T-helper 1 cell (primary cell): ENCODE measurements at places on chromosomes 5 and 9.

- no peak for DNase-seq
Measured at GRCh38 chr5:146703499-146703898, 175.1 kb downstream of the PPP2R2B start.

DNA sequence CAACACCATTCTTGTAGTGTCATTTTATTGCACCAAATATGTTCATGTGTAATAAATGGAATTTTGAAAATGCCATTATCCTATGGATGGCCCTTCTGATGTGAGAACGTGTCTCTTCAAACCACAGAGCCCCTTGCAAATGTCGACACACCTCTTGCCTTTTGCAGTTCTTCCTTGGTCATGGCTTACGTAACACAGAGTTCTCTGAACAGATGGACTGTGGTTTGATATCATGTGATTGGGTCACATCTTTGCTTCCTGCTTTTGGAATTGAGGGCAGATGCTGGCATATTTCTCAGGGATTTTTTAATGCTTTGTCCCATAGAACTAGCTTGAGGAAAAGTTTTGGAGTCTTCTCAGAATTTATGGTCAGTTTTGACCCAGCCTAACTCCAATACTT, 4.6 kb downstream of the TGFBR1 start:
- no peak for DNase-seq

DNA sequence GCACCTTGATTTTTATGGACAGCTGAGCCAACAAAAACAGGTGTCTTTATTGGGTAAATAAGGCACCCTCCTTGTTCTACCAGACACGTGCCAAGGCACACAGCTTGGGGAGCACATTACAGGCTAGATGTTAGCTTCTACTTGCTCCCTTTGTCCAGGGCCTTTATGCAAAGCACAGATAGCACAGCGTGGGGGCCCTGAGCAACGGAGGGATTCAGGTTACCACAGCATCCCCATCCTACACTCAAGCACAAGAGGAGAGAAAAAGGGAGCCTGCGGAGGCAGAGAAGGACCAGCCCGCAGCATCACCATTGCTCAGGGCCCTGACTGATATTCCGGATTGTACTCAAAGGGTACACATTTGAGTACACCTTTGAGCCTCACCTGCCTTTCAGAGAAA, 181.7 kb upstream of the KIF2A start:
- DNase-seq, result no peak

DNA sequence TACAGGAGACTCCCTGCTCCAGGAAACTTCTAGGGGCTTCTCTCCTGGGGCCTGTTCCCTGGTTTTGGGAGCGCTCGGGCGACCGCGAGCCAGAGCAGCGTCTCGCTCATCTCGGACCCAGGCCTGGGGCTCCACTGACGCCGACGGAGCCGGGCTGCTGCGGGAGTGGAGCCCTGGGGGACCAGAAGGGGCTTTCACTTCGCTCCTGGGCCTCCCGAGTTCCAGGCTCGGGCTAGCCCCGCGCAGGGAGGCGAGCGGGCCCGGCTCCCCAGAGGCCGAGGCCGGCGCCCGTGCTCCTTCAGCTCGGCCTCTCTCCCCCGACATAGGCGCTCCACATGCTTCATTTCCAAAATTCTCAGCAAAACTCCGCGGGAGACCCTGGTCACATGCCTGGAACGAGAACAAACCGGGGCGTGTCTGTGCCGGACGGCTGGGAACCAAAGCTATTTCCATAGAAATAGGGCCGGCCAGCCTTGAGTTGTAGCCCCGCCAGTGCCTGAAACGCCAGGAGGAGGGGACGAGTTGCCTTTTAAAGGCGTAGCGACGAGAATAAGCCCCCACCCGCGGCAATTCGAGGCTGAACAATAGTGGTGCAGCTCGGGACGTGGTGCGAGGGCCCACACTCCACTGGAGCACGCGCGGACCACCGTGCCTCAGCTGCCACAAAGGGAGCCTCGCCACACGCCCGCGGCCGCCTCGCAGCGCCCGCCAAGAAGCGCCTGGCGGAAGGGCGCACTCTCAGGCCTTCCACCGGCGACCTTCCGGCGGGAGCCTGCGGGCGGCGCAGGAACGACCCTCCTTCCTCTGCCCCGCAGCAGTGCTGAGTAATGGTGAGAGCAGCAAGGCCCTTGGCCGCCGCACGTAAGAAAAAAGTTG, 1.1 kb upstream of the G3BP1 start:
- DNase-seq, result no peak

- no peak for DNase-seq
Measured at GRCh38 chr9:70064496-70064895, 20.8 kb downstream of the MAMDC2 start.

DNA sequence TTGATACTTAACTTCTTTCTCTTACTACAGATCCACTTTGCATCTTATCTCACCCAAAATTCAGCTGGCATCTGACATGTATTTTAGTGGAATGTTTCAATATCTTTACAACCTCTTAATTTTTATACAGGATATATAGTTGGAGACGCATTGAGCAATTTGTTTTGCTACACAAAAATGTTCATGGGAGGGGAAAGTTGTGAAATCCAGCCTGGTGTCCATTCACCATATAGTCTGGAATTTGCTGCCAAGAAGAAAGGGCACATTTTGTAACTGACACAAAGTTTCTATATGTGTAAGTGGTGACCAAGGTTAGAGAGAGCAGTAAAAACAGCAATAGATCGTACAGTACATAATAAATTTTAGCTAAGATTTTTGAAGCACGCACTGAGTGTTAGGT, 14.0 kb upstream of the CHD1 start:
- no peak for DNase-seq

GRCh38 chr5:112290691-112291090, 128.4 kb downstream of the EPB41L4A start:
- no peak for DNase-seq

- DNase-seq, result no peak
Measured at GRCh38 chr5:147659166-147659929, 123.2 kb downstream of the JAKMIP2 start.
